ENCODE measurements at places on chromosomes 1 and 21.

DNA sequence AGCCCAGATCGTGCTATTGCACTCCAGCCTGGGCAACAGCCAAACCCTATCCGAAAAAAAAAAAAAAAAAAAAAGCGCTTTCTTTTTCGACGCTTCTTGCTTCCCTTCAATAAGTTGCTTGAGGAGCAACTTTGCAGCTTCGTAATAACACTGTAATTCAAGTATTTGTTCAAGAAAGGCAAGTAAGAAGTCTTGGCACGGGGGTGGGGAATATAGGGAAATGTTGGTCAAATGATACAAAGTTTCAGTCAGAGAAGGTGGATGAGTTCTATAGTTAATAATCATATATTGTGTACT lies 871 bp upstream of the PSMA5 start:
- no peak for DNase-seq

DNA sequence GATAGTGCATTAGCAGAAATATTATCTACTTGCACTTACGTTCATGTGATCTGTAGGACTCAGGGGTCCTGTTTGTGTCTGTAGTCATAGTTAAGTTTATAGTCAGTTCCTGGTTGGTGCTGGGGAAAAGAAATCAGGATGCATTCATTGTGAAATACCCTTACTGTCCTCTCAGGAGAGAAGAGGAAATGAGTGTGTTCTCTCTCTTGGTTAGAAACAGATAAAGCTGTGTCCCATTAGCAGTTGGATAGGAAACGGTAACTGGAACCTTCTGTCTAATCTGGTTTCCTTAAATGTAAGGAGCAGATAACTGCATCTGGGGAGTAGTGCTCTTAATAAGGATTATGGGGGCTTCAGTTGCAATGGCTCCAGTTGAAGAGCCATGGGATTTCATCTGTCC lies 8.9 kb downstream of the SDCCAG8 start:
- no peak for DNase-seq

DNA sequence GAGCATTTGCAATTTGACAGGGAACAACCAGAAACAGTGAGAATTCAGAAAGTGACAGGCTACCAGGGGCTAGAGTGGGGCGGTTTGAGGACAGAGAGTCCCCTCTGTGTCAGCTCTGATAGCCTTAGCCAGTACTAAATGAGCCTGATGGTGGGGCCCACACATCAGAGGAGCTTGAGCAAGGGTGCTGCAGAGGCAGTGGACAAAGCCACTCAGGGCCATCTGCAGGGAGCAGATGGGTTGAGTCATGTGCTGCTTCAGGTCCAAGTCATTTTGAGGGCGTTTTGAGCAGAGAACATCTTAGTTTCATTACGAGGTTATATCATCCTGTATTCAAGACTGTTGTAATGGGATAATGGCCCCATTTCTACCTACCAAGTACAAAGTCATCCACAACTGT lies 7.7 kb downstream of the LRRC52 start:
- DNase-seq = no peak

DNA sequence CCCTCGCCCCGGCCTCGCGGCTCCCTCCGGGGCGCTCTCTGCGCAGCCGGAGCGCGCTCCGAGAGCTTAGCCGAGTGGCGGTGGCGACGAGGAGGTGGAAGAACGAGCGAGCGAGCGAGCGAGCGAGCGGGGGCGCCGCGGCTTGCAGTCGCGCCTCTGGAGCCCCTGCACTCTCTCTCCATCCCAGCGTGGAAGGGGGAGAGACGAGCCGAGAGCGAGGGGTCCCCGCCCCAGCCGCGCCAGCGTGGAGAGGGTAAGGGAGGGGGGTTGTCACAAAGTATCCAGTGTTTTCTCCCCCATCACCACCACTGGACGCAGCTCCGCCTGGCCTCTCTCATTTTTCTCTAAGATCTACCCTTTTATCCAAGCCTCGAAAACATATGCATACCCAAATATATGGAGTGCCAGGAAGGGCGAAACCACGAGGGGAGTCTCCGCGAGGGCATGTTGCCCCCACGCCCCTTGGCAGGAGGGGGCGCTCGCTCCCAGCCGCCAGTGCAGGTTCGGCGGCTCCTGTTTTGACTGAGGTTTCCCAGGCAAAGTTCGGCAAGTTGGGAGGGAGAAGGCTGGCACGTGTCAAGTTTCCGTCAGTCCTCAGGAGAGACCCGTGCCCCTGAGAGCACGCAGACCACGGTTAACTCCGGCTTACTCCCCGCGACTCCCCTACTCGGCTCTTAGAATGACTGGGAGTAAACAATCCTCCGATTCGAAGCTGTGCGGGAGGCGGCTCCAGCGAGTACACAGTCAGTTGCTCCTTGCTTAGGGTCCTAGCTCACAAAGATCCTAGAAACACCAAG lies 569 bp upstream of the DAB1 start:
- DNase-seq = peak; percentile 60

- DNase-seq = no peak
These were observed at the start of gene PLD5 for GRCh38 chr1:242524571-242525359. PLD5 (minus strand) TSS chr1:242524697.

GRCh38 chr1:187878883-187879282 lies 1050.1 kb downstream of the PLA2G4A start:
- DNase-seq = no peak

DNA sequence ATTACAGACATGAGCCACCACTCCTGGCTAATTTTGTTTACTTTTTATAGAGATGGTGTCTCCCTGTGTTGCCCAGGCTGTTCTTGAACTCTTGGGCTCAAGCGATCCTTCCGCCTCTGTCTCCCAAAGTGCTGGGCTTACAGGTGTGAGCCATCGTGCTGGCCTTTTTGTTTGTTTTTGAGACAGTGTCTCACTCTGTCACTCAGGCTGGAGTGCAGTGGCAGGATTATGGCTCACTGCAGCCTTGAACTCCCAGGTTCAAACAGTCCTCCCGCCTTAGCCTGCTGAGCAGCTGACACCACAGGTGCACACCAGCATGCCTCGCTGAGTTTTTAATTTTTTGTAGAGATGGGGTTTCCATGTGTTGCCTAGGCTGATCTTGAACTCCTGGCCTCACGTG lies 49.1 kb downstream of the ADARB1 start:
- DNase-seq = no peak
